ENCODE measurements at places on chromosomes 5 and 9.

DNA sequence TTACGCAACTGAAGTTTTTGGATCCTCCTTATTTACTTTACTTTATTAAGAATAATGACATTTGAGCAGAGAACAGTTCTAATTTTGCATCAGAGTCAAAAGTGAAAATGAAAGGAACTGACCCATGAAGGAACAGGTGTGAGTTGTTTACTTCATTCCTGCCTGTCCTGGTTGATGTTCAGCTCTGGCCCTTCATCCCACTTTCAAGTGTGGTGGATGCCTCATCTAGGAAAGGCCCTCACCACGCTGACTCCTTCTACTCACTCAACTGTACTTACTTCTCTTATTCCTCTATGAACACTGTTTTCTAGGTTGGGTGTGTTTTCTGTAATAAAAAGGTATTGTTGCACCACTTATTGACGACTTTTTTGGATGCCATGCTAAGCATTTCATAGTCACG, 61.8 kb upstream of the PLEKHG4B start:
- no peak for DNase-seq

- DNase-seq, result no peak
Observed at GRCh38 chr9:96193236-96193755, 108.7 kb downstream of the HSD17B3 start.

DNA sequence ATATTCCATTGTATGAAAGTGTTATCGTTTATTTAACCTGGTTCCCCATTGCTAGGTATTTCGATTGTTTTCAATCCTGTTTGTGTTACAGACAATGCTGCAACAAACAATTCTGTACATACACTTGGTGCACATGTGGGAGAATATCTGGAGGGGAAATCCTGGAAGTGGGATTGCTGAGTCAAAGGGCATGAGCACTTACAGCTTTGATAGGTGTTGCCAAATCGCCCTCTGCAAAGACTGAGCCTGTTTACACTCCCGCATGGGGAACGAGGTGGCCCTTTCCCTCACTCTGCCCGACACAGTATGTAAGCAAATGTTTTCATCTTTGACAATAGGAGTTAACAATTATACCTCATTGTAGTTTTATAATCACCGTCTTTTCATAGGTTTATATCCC, 66.2 kb downstream of the PDE6A start:
- DNase-seq, result no peak

DNA sequence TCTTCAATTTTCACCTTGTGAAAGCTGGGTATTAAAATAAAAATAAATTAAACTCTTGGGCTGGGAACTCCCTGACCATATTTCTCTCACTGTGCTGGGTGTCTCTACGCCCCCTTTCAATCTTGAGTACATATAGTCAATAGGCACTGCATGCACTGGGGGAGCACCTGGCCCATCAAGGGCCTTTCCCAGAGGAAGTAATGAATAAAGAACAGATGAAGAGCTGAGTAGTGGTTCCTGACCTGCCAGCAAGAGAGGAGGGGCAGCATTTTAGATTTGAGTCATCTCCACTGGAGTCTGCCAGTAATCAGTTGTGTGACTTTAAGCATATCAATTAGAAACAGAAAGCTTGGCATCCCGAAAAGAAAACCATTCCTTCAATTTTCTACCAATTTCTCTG, 6.2 kb downstream of the MAPKAP1 start:
- no peak for DNase-seq

DNA sequence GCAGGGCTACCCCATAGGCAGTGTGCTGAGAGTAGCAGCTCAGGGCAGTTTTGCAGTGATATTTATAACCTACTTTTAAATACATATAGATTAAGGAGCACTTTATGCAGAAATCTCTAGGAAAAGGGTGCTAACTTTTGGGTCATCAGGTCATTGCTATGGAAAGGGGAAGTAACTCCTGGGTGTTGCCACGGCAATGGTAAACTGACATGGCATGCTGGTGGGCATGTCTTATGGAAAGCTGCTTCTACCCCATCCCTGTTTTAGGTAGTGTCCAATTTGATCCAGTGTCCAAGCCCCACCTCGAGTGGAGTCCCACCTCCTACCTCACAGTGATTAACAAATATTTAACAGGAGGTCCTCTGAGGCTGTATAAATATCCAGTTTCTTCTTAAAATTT, 56.8 kb upstream of the XPA start:
- DNase-seq, result no peak

DNA sequence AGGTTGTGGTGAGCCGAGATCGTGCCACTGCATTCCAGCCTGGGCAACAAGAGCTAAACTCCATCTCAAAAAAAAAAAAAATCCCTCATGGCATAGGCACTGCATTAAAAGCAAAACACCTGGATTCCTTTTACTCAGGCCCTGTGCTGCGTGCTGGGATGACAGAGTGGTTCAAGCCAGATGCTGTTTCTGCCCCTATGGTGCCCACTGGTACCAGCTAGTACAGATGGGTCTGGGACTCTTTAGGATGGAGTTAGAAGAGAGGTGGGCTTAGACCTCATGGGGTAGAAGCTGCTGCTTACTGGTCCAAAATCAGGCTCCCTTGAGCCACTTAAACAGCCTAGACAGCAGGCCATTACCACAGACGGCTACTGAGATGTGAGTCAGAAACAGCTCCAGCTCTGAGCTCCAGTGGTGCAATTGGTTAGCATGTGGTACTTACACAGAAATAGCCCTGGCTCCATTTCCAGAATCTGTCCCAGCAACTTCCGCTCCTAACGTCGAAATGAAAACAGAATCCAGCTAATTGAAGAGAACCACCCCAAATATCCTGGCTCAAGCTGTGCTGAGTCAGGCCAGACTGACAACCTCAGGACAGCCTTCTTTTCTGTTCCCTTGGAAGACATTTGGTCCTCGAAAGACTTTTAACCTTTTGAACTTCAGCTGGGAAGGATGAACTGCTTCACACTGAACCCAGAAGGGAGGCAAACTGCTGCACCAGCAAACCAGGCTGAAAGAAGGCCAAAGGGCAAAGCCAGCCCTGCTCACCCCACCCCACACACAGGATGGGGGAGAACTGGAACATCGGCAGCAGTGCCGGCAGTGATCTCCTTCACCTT, 15.5 kb downstream of the C5orf15 start:
- DNase-seq, result peak; percentile 58

DNA sequence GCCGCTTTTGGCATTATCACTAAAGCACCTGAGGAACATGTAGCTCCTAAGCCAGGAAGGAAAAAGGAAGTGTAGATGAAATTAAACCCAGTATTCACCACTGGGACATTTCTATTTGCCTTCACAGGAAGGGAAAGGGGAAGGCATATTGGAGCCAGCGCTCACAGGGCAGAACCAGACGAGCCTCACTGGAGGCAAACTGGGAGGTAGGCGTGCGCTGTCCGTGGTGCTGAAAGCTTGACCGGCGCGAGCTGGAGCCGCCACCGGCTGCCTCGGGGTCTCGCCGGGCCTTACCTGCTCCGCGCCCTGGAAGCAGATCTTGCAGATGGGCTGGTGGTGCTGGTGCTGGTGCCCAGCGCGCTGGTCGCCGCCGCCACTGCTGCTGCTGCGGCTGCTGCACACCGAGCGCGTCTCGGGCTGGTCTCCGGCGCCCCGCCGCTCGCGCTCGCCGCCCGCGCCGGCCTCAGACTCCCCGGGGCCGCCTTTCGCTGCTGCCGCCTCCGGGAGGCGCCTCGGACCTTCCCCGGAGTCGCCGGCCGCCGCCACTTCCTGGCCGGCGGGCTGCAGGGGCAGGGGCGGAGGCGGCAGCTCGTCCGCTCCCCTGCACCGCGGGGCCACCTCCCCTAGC, 732 bp downstream of the MARCHF11 start:
- no peak for DNase-seq
